ENCODE measurements at places on chromosomes 11 and 22.
A peak's percentile ranks its signal among the peaks of the same experiment; 100 is the strongest.

- no peak for DNase-seq
Measured at GRCh38 chr11:45649544-45650165, 15.8 kb downstream of the CHST1 start.

- DNase-seq, result no peak
Measured at GRCh38 chr22:46575911-46576555, 38.6 kb upstream of the CELSR1 start.

DNA sequence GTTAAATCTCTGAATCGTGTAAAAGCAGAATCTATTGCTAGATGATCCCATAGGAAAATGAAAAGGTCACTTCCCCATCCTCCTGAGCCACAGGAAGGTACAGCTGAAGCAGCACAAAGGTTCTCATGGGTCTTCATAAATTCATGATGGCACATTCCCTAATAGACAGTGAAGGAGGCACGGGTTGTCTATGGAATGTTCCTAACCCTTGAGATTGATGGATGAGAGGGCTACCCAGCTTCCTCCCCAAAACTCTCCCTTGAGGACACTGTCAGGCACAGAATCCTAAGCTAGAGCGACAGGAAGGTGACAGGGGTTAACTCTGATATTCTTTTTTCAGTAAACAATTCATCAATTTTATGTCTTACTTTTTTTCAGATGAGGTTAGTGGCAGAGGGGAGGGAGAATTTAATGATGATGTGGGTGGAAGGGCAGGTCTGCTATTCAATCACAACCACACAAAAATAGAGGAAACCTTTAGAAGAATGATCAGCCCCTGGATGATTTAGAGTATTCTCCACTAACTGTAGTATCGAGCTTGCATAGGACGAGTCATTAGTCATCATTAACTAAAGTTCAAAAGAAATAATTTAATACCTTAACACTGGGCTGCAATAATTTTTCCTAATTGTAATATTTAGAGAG is 33.1 kb downstream of the SEZ6L start:
- no peak for DNase-seq

DNA sequence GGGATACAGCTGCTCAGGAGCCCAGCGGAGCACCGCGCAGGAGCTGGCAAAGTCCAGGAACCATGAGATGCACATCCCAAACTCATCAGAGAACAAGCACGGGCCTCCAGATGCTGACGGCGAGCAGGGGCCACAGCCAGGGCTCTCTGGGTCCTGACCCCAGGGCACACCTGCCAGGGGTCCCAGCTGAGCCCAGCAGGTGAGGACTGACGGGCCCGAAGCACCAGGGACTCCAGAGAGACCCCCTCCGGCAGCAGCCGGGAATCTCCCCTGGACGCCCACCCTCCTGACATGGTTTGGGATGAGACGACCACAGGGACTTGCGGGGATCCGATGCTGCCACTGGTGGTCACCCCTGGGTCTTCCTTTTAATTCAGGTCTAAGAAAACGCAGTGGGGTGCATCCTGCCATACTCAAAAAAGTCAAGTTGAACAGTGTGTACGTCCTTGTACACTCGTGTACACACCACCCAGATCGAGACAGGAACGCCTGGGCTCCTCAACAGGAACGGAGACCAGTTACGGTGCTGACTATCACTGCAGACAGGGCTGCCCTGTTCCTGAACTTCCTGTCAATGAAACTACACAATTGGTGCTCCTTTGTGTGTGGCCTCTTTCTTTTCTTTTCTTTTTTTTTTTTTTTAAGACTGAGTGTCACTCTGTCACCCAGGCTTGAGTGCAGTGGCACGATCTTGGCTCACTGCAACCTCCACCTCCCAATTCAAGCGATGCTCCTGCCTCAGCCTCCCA is 21.9 kb downstream of the TTLL8 start:
- DNase-seq, result no peak

GRCh38 chr11:9752091-9752490 is 88.2 kb downstream of the SWAP70 start:
- no peak for DNase-seq

GRCh38 chr11:15653191-15653710 is 538.5 kb downstream of the INSC start:
- no peak for DNase-seq

DNA sequence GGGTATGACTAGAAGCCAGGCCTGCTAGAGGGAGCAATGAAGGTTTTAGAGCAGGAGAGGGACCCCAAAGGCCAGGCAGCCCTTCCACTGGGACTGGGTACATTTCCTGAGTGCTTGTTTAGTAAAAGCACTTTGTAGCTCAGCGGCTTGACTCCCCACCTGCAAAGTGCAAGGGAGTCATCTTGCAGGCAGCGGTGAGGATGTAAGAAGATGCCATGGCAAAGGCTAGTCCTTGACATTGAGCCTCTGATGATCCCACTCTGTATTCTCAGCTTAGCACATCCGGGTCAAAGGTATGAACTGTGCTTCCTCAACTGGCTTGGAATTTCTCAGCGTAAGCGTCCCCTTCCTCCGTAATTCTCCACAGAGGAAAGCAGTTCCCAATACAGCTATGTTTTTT is 3.1 kb upstream of the UBE2L3 start:
- no peak for DNase-seq

- DNase-seq, result no peak
Measured at GRCh38 chr22:28279888-28280287, 360.8 kb upstream of the PITPNB start.

DNA sequence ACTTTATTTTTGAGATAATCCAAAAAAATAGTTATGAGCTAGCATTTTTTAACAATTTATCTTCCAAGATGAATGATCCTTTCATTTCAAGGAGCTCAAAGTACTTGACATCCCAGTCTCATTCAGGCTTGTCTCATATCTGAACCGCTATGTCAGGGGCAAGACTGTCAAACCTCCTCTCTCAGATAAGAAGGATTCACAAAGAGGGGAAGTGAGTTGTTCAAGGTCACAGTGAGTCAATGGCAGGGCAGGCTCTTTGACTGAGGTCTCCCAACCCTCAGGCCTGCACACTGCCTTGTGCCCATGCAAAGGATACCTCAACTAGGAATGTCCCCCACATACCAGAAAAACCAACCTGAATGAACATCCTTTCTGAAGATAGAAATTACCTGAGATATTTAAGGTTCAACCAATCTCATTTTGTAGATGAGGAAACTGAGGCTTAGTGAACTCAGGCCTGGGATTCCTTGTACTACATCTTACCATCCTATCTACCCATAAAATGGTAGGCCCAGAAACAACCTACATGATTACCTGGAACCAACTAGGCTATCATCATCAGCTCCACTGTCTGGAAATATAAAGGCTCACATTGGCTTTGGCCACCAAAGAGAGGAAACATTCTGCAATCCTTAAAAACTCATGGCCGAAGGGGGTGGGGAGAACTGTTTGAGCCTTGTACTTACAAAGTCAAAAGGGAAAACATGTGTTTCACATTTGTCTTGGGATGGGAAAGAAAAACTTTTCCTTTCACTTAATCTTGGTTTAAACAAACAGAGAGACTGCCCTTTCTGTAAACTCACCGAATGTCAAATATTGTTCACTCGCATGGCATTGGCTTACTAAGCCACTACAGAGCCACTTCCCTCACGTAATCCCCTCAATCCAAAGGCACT is 51.1 kb downstream of the LIF start:
- DNase-seq, result no peak

- DNase-seq, result peak; percentile 20
Measured at GRCh38 chr11:72353861-72354260, 80.5 kb downstream of the CLPB start.

- no peak for DNase-seq
Measured at GRCh38 chr11:67442504-67443404, 522 bp downstream of the CORO1B start.

GRCh38 chr11:9619971-9620370 is 43.9 kb upstream of the SWAP70 start:
- DNase-seq, result no peak

GRCh38 chr22:38106814-38107578 is 3.5 kb downstream of the BAIAP2L2 start:
- no peak for DNase-seq

DNA sequence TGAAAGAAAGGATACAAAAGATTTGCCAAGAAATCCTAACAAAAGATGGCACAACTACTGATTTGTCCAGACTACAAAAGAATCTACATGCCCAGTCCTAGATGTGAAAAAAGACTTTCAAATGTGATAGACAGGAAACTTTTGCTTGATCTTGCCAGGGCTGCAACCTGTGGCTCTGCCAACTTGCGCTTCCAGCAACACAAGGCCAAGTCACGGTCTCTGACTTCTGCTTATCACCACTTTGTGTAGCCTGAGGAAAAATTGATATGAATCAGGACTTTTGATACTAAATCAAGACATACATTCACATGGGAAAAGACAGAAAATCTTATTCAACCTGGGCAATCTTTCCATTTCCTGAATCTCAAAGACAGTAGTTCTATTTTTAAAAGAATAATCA is 366.0 kb downstream of the RAB38 start:
- no peak for DNase-seq

DNA sequence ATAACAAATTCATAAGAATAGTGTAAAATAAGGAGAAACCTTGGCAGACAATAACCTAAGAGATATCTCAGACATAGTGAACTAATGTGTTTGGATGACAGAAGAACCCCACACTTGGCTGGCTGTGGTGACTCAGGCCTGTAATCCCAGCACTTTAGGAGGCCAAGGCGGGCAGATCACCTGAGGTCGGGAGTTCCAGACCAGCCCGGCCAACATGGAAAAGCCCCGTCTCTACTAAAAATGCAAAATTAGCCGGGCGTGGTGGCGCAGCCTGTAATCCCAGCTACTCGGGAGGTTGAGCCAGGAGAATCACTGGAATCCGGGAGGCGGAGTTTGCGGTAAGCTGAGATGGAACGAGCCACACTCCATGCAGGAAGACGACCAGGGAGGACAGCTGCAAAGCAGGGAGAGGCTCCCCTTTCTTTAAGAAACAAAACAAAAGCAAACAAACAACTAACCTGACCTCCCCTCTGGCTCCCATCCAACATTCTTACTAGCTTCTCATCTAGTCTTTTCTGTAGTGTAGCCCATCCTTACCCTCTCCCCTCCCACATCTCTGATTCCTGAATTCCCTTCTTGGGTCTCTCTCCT is 84.2 kb downstream of the ZNF280B start:
- no peak for DNase-seq

DNA sequence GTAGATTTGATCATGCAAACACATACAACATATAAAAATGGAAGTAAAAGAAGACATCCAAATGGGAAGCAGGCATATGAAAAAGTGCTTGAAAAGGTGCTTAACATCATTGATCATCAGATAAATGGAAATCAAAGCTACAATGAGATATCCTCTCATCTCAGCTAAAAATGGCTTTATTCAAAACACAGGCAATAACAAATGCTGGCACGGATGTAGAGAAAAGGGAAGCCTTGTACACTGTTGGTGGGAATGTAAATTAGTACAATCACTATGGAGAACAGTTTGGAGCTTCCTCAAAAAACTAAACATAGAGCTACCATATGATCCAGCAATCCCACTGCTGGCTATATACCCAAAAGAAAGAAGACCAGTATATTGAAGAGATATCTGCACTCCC is 549 bp upstream of the TCN1 start:
- no peak for DNase-seq

GRCh38 chr11:31801298-31801702 is 9.8 kb downstream of the PAX6 start:
- DNase-seq, result no peak

DNA sequence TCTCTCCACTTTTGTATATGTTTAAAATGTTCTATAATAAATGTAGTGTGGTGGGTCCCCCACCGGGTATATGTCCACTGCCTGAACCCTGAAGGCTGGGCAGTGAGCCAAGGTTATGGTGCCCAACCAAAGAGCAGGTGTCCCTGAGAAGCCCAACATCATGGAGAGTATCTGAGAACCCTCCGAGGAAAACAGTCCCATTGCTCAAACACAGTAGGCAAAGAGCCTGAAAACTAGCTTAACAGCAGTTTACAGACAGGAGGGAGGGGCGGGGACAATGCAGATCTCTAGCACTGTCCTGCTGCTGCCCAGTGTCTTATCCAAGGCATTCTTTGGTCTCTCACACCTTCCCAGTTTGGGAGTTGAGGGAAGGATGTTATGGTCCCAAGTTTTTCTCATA is 91.0 kb downstream of the TMPRSS5 start:
- no peak for DNase-seq

DNA sequence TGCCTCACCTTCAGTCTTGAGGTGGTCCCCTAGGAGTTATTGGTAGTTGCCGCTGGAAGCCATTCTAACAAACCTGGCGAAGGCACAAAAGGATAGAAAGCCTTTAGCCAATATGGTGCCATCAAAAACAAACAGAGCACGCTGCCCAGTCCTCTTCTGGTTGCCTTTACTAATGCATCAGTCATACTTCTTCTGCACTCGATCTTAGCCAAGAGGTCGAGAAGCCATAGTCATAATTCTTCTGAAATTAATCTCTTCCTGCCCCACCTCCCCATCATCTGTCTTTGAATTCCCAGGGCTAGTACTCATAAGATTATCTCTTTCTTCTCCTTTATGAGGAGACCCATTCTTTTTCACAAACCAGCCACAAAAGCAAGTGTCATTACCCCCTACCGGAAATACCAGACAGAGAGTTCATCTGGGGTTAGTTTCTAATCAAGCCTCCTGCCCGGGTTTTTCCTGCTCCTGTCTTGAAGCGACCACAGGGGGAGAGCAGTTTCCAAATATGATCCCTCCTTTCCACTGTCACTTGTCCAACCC is 21.4 kb upstream of the EHF start:
- peak; percentile 99 for DNase-seq

- DNase-seq, result peak; percentile 82
Measured at GRCh38 chr22:43126501-43127165, 16.1 kb downstream of the BIK start.

- peak; percentile 66 for DNase-seq
Measured at GRCh38 chr11:35237860-35238715, 99.1 kb downstream of the CD44 start.

DNA sequence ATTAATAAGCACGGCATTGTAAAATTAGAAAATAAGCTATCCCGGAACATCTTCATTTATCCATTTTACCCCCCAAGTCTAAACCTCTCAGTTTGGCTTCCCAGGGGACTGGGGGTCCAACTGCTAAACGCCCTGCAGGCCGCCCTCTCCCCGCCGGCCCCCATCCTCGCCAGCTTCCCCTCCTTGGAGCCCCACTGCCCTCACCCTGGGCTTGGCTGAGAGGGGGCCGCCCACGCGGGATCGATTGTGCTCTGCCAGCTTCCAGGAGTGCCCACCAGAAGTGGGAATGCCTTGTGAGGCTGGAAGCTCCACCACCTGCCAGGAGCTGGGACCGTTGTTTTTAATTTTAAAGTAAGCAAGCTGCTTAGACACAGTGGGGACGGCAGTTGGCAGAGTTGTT is 353.5 kb downstream of the TBC1D22A start:
- no peak for DNase-seq

- peak; percentile 49 for DNase-seq
Measured at GRCh38 chr11:83249972-83250593, 36.1 kb downstream of the CCDC90B start.

- peak; percentile 2 for DNase-seq
Measured at GRCh38 chr22:46881373-46882118, 119.1 kb downstream of the TBC1D22A start.

DNA sequence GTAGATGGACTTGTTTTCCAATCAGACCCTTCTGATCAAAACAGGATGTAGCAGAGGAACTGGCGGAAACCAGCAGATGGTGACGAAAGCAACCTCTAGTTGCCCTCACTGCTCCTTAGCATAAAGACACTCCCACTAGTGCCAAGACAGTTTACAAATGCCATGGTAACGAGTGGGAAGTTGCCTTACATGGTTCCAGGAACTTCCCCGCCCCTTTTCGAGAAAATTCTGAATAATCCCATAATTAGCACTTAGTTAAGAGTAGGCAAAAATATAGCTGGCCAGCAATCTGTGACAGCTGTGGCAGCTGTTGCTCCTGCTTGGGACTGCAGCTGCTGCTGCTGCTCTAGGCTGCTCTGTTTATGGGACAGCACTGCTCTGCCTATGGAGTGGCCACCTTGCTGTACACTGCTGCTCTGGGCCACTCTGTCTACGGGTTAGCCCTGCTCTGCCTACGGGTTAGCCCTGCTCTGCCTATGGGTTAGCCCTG is 33.4 kb upstream of the SORL1 start:
- DNase-seq, result no peak

All from A172 (cell line).